ENCODE measurements at places on chromosomes 3 and 15. TPM values are rescaled to one million over a fixed set of nuclear protein-coding genes. Genes with fewer than 3 reads are reported as not detected.

Gene GUCA1C
- not detected for total RNA-seq

Gene TPRG1
- total RNA-seq, result 0.21 TPM

Gene TRIM59
- 8.9 TPM for total RNA-seq

Gene ENTPD3
- not detected for total RNA-seq

Gene IFT57
- total RNA-seq, result 40.2 TPM

Gene PLCB2
- 1.3 TPM for total RNA-seq

Gene GHSR
- total RNA-seq, result not detected

Gene EFHB
- 0.41 TPM for total RNA-seq

Gene SEMA3G
- 0.10 TPM for total RNA-seq

Gene NMNAT3
- 1.4 TPM for total RNA-seq

Gene HIGD2B
- total RNA-seq, result not detected

Gene ATXN7
- 4.3 TPM for total RNA-seq

Gene CRYBG3
- 6.9 TPM for total RNA-seq

Gene NME9
- total RNA-seq, result not detected

Gene CHRM5
- total RNA-seq, result 0.01 TPM

Gene CDCP1
- 13.6 TPM for total RNA-seq

Gene GCNT3
- 149 TPM for total RNA-seq

Gene SLC28A1
- total RNA-seq, result 0.05 TPM

Gene DNASE1L3
- total RNA-seq, result not detected

Gene CLEC3B
- total RNA-seq, result not detected

Gene CACNA2D3
- total RNA-seq, result not detected

Gene DAZL
- not detected for total RNA-seq

Gene IGSF11
- 3.9 TPM for total RNA-seq

Gene ARHGEF26
- 5.5 TPM for total RNA-seq

Gene C3orf18
- total RNA-seq, result 2.6 TPM

Gene SPATA12
- 0.44 TPM for total RNA-seq

Gene TMEM212
- total RNA-seq, result not detected

Gene LNP1
- total RNA-seq, result 0.85 TPM

Gene ISG20
- 44.3 TPM for total RNA-seq

Gene BNC1
- total RNA-seq, result 0.52 TPM

Gene SLC12A8
- total RNA-seq, result 1.6 TPM

Gene PRRT3
- 1.5 TPM for total RNA-seq

Gene TYRO3
- total RNA-seq, result 12.7 TPM

Gene CTDSPL
- total RNA-seq, result 11.2 TPM

Gene KIF23
- 72.4 TPM for total RNA-seq

Gene SAXO2
- total RNA-seq, result 3.6 TPM

Gene SAMMSON
- total RNA-seq, result not detected

Gene ERICH6
- total RNA-seq, result not detected

Gene GP9
- total RNA-seq, result not detected

Gene VILL
- total RNA-seq, result 0.07 TPM

Gene TAGLN3
- total RNA-seq, result not detected

Gene KIF15
- 8.9 TPM for total RNA-seq

Gene KBTBD12
- not detected for total RNA-seq

Gene MESP2
- 0.51 TPM for total RNA-seq

Gene SPPL2A
- 98.4 TPM for total RNA-seq
